Effector memory CD4-positive, alpha-beta T cell (primary cell): ENCODE measurements at places on chromosomes 12 and 14.

GRCh38 chr14:35404449-35405303, at the start of gene NFKBIA:
Gene NFKBIA, minus strand, starts transcription at chr14:35404749. Its CDS starts 105 bp downstream, at chr14:35404644.
- peak within 1 kb of the TSS; percentile 100 for H3K27ac ChIP-seq
- H3K4me1 ChIP-seq, result peaks cover 49% of the 10 kb centered on the region
- no peaks in the 10 kb centered on the region for H3K27me3 ChIP-seq
- peak; percentile 89 for DNase-seq

DNA sequence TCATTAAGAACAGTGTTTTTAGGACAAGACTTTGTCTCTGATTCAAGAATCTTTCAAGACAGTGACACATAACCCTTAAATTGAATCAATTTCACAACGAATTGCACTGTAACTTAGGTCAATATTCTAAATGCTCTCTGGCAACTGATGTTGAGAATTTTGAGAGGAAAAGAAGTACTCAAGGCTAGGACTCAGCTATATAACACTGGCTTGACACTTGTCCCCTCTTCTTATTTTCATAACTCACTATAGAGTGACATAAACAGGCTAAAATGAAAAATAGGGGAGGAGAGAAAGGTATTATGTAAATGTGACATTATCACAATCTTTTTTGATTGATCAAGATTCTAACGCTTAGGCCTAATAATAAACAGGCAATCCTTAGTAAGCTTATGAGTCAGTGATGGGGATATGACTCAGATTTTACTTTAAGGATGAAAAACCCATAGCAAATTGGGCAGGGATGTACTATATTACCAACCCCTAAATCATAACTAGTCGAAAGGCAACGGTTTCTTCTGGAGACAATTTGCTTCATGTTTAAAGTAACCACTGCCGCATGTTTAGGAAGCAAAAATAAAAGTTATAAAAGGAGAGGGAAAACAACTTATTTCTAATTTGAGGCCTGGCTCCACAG, 10.9 kb downstream of the BTG1 start:
- H3K27me3 ChIP-seq, result no peaks in the 10 kb centered on the region
- DNase-seq, result no peak
- H3K4me3 ChIP-seq, result peak overlapping the region; percentile 87
- H3K36me3 ChIP-seq, result peaks cover 6% of the 10 kb centered on the region
- peak overlapping the region; percentile 56 for H3K27ac ChIP-seq
- peaks cover 37% of the 10 kb centered on the region for H3K4me1 ChIP-seq

GRCh38 chr14:52692248-52692962, 3.0 kb downstream of the ERO1A start:
- H3K4me1 ChIP-seq, result peaks cover 5% of the 10 kb centered on the region
- H3K4me3 ChIP-seq, result no peak overlapping the region
- H3K36me3 ChIP-seq, result no peaks in the 10 kb centered on the region
- H3K27me3 ChIP-seq, result no peaks in the 10 kb centered on the region
- no peak overlapping the region for H3K27ac ChIP-seq

DNA sequence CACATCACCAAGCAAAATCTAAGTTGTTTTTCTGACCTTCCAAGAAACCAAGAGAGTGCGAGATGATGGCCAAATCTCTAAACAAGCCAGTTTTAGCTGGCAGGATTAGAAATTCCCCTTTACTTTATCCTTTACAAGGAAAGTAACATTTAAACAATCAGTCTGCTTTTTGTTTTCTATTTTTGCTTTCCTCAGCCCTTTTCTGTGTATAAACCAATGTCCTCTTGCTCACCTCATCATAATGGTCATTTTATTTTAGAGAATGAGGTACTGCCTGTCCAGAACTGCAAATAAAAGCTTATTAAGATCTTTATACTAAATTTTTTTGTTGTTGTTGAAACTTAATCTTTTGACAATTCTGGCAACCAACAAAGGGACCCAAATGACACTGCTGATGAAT, 442.4 kb upstream of the GARIN6 start:
- no peak for DNase-seq
- H3K27ac ChIP-seq, result no peak overlapping the region
- H3K4me3 ChIP-seq, result no peak overlapping the region
- no peaks in the 10 kb centered on the region for H3K4me1 ChIP-seq
- H3K27me3 ChIP-seq, result no peaks in the 10 kb centered on the region
- no peaks in the 10 kb centered on the region for H3K36me3 ChIP-seq

DNA sequence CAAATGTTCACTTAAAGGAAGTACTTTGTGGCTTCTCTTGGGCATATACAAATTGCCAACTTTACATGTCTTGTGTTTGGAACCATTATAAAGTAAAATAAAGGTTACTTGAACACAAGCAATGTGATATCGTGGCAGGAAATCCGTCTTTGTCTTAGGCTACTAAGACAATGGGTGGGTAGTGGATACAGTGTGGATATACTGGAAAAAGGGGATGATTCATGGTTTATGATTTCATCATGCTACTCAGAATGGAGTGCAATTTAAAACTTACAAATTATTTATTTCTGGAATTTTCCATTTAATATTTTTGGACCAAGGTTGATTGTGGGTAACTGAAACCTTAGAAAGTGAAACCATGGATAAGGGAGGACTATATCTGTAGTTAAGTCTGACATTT, 48.4 kb downstream of the MYRFL start:
- no peaks in the 10 kb centered on the region for H3K4me1 ChIP-seq
- H3K27ac ChIP-seq, result no peak overlapping the region
- no peak overlapping the region for H3K4me3 ChIP-seq
- H3K36me3 ChIP-seq, result no peaks in the 10 kb centered on the region

GRCh38 chr14:83023369-83023768, 1489.7 kb upstream of the SEL1L start:
- H3K36me3 ChIP-seq, result no peaks in the 10 kb centered on the region
- H3K27me3 ChIP-seq, result no peaks in the 10 kb centered on the region
- no peak overlapping the region for H3K27ac ChIP-seq
- no peak for DNase-seq

GRCh38 chr12:43285159-43285598, 266.8 kb downstream of the ADAMTS20 start:
- no peaks in the 10 kb centered on the region for H3K4me1 ChIP-seq
- H3K4me3 ChIP-seq, result no peak overlapping the region
- no peaks in the 10 kb centered on the region for H3K36me3 ChIP-seq
- H3K27me3 ChIP-seq, result no peaks in the 10 kb centered on the region
- DNase-seq, result no peak

DNA sequence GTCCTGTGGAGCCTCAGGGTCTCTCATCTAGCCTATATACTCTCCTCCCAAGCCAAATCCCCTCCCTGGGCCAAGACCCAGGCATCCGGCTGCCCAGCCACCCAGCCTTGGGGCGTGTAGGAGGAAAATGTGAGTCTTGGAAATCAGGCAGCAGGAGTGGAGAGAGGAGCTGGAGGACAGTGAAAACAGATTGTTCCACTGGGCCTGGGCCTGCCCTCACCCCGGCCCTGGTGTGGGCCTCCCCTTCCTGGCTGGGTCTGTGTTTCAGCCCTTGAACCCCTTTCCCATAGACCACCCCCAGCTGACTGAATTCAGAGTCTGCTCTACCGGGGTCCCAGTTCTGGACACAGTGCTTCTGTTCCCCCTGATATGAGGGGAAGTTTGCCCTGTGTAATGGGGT, 6.7 kb downstream of the ITGA5 start:
- peak overlapping the region; percentile 53 for H3K4me3 ChIP-seq
- peaks cover 30% of the 10 kb centered on the region for H3K36me3 ChIP-seq
- H3K27me3 ChIP-seq, result no peaks in the 10 kb centered on the region
- H3K27ac ChIP-seq, result peak overlapping the region; percentile 97
- DNase-seq, result no peak

GRCh38 chr12:17954788-17955187, 135.2 kb downstream of the RERGL start:
- no peak overlapping the region for H3K4me3 ChIP-seq
- DNase-seq, result no peak
- no peaks in the 10 kb centered on the region for H3K36me3 ChIP-seq
- no peaks in the 10 kb centered on the region for H3K4me1 ChIP-seq
- H3K27me3 ChIP-seq, result no peaks in the 10 kb centered on the region

DNA sequence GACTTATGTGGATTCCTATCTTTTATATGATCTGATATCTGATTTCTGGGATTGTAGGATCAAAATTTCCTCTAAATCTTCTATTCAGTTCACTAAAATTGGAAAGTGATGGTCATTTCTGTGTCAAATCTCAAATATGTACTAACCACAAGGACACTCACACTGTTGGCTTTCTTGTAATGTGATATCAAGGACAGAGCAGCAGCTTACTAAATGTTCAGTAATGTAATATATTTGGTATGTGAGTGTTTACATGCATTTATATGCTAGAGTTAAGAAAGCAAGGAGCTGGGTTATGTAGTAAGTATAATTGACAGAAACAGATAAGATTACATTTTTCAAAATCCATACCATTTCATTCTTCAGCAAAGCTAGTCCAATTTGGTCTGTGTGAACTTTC, 16.5 kb downstream of the PUS7L start:
- peaks cover 24% of the 10 kb centered on the region for H3K36me3 ChIP-seq
- DNase-seq, result no peak
- H3K4me1 ChIP-seq, result no peaks in the 10 kb centered on the region
- no peak overlapping the region for H3K4me3 ChIP-seq
- no peaks in the 10 kb centered on the region for H3K27me3 ChIP-seq
- H3K27ac ChIP-seq, result no peak overlapping the region
